Stimulated activated CD4-positive, alpha-beta T cell treated with anti-CD3 and anti-CD28 coated beads, Interleukin-1b, Interleukin-23, amount 100 ng/mL, for 48 hours (primary cell): ENCODE measurements at places on chromosomes 2 and 18.

GRCh38 chr2:64757126-64757525 is 103.4 kb upstream of the SERTAD2 start:
- DNase-seq: no peak

GRCh38 chr2:96209011-96209728 is 543 bp upstream of the STARD7 start:
- no peak for DNase-seq

GRCh38 chr18:80198994-80199748 is 48.1 kb downstream of the PARD6G start:
- no peak for DNase-seq

DNA sequence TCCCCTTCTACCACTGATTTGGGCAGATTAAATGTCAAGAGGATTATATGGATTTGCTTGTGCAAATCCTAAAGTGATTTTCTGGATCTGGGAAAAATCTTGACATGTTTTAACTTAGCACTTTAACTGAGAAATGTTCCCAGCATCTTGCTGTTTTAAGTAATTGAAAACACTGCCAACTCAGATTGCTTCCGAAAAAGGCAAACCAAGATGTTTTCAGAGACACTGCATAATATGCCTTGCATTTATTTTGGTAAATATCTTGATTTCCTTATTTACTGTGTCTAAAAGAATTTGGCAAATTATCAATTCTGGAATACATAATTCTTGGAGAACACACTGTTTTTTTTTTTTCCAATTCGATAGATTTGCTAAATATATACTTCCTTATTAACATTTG is 385.0 kb upstream of the FAM98A start:
- no peak for DNase-seq

DNA sequence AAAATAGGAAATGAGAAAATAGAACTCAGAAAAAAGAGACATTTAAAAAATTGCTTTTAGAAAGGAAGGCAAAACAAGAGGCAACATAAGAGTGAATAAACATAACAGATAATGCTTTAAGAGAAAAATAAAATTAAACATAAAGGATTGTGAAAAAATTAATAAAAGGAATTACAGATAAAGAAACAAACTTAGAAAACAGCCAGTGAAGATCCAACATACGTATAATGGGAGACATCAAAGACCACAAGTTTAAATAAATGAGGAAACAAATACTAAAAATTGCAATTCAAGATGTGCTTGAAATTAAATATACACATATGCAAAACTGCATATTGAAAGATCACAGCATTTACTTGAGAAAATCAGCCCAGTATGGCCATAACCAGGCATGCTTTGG is 448.9 kb downstream of the NBAS start:
- DNase-seq: no peak

DNA sequence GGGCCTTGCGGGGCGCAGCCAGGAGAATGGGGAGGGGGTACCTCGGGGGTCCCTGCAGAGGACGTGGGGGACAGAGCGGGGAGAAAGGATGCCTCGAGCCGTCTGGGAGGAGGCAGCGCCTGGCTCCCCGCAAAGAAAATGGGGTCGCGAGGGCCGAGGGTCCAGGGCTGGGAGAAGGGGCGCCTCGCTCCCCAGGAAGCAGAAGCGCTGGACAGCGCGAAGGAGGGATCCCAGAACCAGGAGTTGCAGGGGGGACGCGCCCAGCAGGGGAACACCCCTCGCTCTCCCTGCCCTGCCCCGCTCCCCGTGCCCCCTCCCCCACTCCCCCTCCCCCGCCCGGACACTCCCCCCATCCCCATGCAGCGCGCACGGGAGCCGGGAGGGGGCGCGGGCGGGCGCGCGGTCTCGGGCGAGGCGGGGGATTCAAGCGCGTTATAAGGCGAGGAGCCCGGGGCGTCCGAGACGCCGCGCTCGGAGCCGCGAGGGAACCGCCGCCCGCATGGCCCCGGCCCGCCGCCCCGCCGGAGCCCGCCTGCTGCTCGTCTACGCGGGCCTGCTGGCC is at the start of gene ERFE:
Gene ERFE, plus strand, starts transcription at position 462 of the 562 bp plus-strand sequence. Its CDS starts 38 bp downstream, at position 500.
- DNase-seq: peak; percentile 53

- DNase-seq: no peak
Measured at GRCh38 chr2:65357959-65358294, 74.5 kb downstream of the SPRED2 start.

DNA sequence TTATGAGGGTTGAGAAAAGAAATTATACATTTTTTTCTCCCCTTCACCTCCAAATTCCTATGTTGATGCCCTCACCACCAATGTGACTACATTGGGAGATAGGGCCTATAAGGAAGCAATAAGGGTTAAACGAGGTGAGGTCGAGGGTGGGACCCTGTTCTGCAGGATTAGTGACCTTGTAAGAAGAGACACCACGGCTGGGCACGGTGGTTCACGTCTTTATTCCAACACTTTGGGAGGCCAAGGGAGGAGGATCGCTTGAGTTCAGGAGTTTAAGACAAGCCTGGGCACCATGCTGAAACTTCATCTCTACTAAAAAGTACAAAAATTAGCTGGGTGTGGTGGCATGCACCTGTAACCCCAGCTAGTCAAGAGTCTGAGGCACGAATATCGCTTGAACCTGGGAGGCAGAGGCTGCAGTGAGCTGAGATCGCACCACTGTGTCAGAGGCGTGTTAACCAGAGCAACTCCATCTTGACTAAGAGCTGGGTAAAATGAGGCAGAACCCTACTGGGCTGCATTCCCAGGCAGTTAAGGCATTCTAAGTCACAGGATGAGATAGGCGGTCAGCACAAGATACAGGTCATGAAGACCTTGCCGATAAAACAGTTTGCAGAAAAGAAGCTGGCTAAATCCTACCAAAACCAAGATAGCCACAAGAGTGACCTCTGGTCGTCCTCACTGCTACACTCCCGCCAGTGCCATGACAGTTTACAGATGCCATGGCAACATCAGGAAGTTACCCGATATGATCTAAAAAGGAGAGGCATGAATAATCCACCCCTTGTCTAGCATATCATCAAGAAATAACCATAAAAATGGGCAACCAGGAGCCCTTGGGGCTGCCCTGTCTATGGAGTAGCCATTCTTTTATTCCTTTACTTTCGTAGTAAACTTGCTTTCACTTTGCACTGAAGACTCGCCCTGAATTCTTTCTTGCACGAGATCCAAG is 77.0 kb downstream of the NCAPH start:
- DNase-seq: no peak

- DNase-seq: no peak
Measured at GRCh38 chr18:26357960-26358359, 131.7 kb downstream of the TAF4B start.

GRCh38 chr2:219388907-219389156 is 1.1 kb upstream of the DNPEP start:
- no peak for DNase-seq

- DNase-seq: no peak
Measured at GRCh38 chr18:32507093-32507492, 36.4 kb upstream of the GAREM1 start.

DNA sequence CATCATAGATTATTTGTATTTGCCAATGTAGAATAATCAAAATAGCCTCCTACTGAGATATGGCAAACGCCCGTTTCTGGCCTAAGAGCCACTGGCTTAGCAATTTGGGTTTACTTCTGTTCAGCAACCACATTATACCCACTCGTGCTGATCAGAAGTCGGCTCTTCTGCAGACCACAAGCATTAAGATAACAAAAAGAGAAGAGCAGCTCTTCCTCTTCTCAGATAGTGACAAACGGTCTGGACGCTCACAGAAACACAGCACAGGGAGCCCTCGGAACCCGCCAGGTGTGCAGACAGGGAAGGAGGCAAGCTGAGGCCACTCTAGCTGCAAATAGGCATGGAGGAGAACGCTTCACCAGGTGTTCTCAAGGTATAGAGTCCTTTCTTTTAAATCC is 164.0 kb downstream of the HDAC4 start:
- DNase-seq: no peak

GRCh38 chr2:29520001-29520400 is 401.4 kb downstream of the ALK start:
- DNase-seq: no peak

- no peak for DNase-seq
Measured at GRCh38 chr2:98777076-98777475, 46.1 kb upstream of the MGAT4A start.

- no peak for DNase-seq
Measured at GRCh38 chr2:36843838-36844237, 122.5 kb downstream of the STRN start.

GRCh38 chr18:32767400-32767799 is 5.4 kb downstream of the KLHL14 start:
- DNase-seq: no peak

GRCh38 chr2:201794294-201794693 is 12.0 kb upstream of the CDK15 start:
- no peak for DNase-seq

DNA sequence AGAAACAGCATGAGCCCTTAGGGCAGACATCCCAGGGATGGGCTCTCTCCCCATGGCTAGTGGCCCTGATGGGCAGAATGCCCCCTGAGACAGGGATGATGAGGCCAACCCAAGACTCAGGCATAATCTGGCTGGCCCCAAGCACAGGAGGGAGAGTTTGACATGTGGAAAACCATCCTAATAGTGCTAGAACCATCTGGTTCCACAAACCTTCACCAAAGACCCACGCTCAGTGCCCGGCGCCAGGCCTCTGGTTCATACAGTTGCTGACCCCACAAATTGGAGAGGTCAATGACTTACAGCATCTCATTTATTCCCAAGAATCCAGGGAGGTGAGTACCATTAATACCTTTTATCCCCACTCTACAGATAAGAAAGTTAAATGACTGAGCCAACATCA is 95.5 kb downstream of the TNS1 start:
- DNase-seq: no peak

DNA sequence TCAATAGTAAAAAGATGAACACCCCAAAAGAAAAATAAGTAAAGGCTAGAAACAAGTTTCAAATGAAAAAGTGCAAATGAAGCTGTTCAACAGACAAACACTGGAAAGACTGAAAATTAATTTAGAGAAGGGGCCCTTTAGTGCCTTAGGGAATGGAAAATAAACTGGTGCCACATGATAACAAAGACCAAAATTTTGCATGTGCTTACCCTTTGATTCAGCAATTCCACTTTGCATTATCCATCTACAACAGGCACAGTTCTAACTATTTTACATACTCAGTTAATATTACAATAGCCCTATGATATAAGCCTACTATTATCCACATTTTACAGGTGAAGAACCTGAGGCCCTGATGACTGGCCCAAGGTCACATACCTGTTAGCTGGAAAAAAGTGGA is 183.9 kb downstream of the NBAS start:
- DNase-seq: no peak

DNA sequence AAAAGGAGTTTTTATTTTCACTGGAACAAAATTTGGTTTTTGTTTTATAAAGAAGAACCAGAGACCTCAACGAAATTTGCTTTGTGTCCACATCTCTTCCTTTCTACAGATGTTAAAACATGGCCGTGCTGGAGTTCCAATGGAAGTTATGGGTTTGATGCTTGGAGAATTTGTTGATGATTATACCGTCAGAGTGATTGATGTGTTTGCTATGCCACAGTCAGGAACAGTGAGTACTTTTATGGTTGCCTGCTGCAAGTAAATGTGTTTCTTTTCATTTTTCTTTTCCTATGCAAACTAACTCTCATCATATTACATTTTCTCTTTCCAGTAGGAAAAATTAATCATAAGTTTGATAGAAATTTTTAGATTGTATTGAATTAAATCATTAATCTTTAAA is 48.4 kb upstream of the TBR1 start:
- no peak for DNase-seq

DNA sequence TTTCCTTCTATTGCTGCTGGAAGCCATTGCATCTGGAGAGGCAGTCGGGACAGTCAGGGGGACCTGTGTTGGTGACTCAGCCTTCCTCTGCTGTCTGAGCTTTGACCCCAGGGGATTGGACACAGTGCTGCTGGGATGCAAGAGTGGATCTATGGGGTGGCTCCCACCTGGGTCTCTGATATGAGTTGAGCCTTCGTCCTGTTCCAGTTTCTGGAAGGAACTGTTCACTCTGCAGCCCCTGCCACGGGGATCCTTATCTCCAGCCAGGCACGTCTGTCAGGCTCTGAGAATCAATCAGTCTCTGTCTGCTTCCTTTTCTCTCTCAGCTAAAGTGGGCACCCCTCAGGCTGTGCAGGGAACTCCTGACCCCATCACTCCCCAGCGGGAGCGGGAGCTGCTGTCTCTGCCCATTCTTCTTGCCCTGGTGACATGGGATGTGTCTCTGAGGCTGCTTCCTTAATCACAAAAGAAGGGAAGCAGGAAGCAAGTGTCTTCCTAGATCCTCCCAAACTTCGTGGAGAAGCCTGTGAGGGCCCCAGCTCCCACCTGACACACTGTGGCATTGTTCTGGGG is 51.7 kb downstream of the ARHGAP28 start:
- DNase-seq: no peak

DNA sequence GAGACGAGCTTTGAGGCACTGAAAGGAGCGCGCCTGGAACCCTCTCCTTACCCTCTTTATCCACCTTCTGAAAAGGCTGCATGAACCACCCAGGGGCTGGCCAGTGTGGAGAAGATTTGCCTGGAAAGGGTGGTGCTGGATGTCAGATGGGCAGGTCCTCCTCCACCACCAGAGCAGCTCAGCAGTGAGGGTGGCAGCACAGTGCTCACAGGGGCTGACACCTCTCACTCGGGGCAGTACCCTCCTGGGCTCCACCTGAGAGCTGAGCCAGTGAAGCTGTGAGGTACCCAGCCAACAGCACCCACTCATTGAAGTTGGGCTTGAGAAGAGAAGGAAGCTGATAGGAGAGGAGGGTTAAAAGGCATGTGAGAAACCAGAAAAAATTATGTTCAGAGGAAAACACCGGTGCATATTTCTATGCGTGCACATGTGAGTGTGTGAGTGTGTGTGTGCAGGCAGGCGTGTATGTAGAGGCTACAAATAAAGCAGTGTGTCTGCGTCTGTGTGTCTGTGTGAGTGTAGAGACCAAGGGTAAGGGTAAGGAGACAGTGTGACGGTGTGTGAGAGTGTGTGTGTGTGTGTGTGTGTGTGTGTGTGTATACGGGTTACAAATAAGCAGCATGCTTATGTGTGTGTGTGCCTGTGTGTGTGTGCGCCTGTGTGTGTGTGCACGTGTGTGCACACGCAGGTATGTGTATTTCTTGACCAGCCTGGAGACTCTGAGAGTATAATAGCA is 40.7 kb downstream of the TEX44 start:
- no peak for DNase-seq

- DNase-seq: no peak
Measured at GRCh38 chr2:64943387-64944150, 45.6 kb upstream of the SLC1A4 start.

GRCh38 chr18:5941890-5942289 is 46.6 kb upstream of the TMEM200C start:
- no peak for DNase-seq

- no peak for DNase-seq
Measured at GRCh38 chr18:6058941-6059340, 163.6 kb upstream of the TMEM200C start.

DNA sequence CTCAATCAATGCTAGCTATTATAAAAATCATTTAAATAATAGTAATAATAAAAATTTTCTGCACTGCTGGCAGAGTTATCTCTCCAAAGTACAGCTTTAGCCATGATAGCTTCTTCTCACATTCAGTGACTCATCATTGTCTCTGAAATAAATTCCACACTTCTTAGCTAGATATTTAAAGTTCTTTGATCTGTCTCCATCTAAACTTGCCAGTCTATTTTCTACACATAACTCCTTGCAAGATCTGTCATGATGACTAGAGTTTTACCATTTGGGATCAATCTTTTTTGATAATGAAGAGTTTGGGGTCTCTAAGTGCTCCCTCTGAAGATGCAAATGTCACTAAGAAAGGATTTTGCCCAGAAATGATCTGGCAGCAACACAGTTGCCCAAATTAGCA is 155.4 kb upstream of the LHCGR start:
- DNase-seq: no peak
